Esophagus mucosa (tissue), 1 donor: ENCODE measurements at places on chromosomes 6 and 20. TPM values are rescaled to one million over a fixed set of nuclear protein-coding genes. Genes with fewer than 3 reads are reported as not detected.
A peak's percentile ranks its signal among the peaks of the same experiment; 100 is the strongest.

- no peak for ATAC-seq
Observed at GRCh38 chr20:38727607-38728190, 3.4 kb downstream of the SLC32A1 start.

GRCh38 chr6:46898006-46898405 lies 23.7 kb downstream of the ADGRF5 start:
- no peak for ATAC-seq

DNA sequence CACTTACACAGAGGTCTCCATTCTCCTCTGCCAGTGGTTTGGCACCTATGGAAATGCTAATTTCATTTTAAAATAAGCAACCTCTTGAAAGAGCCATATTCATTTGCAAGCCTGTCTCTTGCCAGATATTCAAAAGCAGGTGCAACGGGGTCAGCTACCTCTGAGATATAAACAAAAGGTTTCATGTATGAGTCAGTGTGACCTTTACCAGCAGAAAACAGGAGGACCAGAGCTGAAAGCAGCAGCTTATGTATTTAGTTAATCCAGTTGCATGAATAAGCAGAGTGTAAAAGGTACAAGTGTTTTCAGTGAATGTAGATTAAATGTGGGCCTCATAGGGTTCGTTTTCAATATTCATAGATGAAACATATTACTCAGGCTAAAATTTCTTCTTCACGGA lies 56.0 kb downstream of the TENT5A start:
- ATAC-seq = peak; percentile 69

DNA sequence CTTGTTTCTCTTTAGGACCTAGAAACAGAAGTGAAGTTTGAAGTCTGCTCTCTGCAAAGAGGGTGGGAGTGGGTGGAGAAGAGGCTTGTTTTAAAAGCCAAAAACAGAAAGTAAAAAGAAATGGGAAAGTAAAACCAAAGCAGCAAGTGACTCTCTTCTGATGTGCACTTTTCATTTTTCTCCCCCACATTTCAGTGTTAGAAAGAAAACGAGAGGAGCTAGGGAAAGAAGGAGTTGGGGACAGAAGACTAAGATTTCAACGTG lies 1.3 kb downstream of the C6orf141 start:
- ATAC-seq = no peak

DNA sequence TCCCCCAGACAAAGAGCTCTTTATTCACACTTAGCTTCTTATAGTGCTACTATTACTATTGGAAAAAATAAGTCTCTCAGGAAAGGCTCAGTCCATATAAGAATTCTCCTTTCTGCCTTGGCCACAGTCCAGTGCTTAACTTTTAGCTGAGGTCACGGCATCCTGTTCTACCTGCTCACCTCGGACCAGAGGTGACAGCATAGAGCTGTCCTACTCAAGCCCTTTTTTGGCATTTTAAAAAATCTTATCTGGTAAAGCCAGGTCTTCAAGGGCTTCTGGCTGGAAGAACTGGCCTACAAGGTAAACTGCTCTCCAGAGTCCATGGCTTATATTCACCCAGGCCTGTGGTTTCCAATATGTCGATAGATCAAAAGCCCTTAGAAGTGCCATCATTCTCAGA lies 109.7 kb downstream of the RCAN2 start:
- no peak for ATAC-seq

GRCh38 chr20:36880741-36881250 lies 4.9 kb downstream of the TLDC2 start:
- no peak for ATAC-seq

GRCh38 chr20:62190639-62191411 lies 8.0 kb downstream of the MTG2 start:
- ATAC-seq = no peak

DNA sequence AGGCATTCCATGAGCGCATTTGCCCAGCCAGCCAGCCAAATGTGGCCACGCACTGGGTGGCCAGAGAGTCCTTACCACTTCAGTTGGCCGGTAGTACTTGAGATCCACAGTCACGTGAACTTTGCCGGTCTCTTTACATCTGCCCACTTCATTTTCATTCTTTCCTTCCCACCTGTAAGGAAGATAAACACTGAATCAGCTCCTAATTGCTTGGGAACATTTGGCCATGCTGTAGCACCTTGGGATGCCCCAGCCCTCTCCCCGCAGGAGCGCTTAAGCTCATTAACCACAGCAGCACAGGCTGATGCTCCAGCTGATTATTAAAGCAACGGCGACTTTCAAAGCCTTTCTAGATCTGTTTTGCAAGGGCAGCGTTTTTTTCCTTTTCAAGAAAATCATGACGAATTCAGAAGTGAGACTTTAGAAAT lies 116.6 kb downstream of the FOXC1 start:
- ATAC-seq = no peak

DNA sequence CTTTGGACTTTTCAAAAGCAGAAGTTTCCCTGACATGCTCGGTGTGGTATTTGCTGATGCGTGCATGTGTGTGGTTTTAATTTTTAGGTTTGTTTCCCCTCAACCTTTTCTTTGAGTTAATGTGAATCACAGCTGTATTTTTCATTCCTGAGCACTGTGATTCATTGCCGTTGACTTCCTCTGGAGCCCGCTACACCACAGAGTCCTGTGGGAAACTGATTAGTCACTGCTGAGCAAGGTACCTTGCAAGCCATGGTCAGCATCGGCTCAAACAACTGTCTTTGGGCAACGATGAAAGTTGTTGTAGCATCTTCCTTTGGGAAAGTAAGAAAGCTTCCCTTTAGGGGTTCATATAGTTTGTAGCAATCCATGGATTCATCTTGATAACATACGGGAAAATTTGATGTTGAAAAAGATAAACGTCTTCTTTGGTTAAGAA lies 57.5 kb downstream of the RIN2 start:
- ATAC-seq = peak; percentile 90

- ATAC-seq = no peak
Observed at GRCh38 chr6:136446145-136446544, 104.1 kb downstream of the MAP7 start.

GRCh38 chr6:98590136-98590681 lies 244.2 kb upstream of the POU3F2 start:
- ATAC-seq = no peak

DNA sequence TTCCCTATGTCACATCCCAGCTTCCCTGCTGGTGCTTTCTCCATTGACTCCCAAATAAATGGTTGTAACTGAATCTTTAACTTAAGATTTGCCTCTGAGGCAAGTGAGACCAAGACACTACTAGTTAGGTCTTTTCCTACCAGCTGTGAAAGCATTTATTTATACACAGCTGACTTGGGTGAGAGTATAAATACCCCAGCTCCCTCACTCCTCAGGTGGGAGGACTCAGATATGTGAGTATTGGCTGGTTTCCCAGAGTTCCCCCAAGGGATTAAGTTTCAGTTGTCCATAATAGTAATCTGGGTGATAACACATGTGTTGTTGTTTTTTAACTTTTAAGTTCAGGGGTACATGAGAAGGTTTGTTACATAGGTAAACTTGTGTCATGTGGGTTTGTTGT lies 49.8 kb downstream of the CFAP61 start:
- ATAC-seq = no peak

DNA sequence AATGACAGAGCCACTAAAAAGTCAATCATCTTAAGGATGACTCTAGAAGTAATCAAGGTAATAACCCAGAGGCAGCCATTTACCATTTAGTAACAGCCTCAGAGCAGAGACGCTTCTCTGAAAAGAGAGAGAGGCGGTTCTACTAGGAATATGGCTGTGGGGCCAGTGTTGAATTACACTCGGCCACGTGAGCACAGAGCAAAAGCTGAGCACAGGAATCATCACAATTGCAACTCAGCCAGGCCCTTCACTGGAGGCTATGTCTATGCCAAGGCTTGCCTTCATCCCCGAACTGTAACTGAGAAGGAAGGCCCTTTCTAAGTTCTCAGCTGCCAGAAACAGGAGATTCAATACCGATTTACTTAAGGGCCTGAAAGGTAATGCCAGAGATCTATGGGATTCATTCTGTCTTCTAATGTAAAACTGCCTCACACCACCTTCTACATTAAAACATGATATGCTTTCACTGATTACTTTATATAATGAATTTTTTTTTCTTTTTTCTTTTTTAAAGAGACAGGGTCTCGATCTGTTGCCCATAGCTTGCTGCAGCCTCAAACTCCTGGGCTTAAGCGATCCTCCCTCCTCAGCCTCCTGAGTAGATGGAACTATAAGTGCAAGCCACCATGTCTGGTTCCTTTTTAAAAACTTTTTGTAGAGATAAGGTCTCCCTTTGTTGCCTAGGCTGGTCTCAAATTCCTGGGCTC lies 67.6 kb downstream of the NUDT3 start:
- peak; percentile 69 for ATAC-seq

DNA sequence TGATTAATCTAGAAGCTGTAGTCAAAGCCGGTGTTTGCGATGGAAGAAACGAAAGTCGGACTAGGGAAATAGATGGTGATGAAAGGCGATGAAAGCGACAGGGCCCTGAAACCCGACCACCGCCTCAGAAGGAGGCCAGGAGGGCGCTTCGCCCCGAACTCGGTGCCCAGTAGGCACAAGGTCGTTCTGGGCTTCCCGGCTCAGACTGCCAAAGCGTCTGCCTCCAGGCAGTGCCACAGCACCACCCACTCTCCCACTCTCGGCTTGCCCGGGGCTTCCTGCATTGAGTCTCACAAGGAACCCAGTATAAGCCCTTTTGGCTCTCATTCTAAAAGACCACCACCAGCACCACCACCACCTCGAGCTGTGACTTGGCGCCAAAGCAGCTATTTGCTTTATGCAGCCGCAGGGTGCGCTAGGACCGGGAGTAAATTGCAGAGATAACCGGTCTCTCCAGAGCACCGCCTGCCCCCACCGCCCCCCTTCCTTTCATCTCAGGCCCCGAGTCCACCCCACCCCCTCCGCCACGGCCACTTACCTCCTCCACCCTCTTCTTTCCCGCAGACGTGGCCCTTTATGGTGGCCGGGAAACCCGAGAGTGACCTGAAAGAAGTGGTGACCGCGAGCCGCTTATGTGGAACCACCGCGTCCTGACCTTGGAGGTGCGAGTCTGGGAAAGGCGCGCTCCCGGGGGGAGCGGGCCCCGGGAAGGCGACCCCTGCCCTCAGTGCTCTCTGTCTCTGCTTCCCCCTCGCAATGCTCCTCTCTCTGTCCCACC lies 2.4 kb downstream of the TCF21 start:
- ATAC-seq = no peak

- ATAC-seq = no peak
Observed at GRCh38 chr6:123467392-123467791, 169.4 kb downstream of the TRDN start.

DNA sequence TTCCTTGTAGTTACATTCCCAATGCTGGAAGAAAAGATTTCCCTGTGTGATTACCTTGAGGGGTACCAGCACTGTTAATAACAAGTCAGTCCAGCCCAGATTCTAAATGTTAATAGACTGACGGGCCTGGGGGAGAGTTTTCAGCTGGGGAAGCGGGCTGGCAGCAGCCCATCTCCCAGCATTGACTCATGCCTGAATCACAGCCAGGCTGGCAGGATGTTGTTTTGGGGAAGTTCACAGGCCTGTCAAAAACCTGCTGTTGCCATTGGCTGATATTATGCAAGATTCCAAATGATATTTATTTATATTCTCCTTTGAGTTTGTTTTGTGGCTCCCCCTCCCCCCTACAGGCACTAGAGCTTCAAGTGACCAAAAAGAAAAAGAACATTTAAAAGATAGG lies 213.9 kb upstream of the CNR1 start:
- peak; percentile 39 for ATAC-seq

DNA sequence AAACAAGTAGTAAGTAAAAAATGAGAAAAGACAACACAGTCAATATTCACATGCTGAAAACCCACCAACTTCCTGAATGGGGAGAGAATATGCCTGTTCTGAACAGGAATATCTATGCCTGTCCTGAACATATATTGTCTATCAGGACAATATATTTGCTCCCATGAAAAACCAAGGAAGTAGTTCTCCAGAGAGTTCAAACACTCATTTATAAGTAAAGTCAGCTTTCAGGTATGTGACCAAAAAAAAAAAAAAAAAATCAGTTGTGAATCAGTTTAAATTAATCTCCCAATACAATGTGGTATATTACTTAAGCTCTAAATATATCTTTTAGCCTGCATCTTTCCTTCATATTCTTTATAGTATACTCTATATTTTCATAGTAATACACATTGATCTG lies 119.5 kb downstream of the MYB start:
- no peak for ATAC-seq

GRCh38 chr6:116451916-116452315 lies 9.3 kb upstream of the CALHM6 start:
- ATAC-seq = no peak

DNA sequence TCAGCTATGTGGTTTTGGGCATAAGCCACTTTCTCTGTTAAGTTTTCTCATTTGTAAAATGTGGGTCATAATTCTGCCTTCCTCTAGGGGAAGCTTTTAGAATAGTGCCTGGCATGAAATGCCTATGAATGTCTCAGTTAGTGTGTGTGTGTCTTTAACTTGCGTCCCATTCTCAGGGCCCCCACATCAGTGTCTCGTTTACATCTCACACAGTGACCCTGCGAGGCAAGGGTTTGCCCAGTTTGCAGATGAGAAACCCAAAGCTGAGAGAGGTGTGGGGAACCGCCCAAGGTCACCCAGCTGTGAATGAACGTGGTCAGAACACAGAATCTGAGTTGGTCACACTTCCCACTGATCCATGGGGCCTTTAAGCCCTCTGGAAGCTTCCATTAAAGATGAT lies 14.1 kb downstream of the DYNLRB1 start:
- no peak for ATAC-seq

Gene FAM184A
- total RNA-seq = 0.76 TPM

Gene RBBP8NL
- total RNA-seq = 5.1 TPM

Gene FOXC1
- 6.5 TPM for total RNA-seq

Gene HLA-DQA1
- total RNA-seq = 3.9 TPM

Gene VPS52
- total RNA-seq = 38.8 TPM

Gene LGSN
- not detected for total RNA-seq

Gene COL11A2
- 0.32 TPM for total RNA-seq
